ENCODE measurements at places on chromosomes 2 and 18. TPM values are rescaled to one million over a fixed set of nuclear protein-coding genes. Genes with fewer than 3 reads are reported as not detected.

DNA sequence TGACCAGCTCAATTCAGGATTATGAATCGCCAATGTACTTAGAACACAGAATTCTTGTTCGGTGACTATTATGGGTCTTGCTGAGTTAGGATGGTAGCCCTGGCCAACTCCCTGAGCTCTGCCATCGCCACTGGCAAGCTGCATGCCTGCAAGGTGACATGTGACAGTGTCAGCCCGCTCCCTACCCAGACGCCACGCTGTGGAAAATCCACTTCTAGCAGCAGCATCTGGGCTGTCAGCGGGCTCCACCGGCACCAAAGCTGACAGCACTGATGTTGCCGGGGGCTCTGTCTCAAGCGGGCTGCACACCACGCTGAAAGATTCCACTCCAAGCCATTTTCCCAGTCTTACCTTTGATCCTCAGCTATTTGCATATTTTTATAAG lies 100.7 kb downstream of the MYT1L start:
- DNase-seq = no peak

DNA sequence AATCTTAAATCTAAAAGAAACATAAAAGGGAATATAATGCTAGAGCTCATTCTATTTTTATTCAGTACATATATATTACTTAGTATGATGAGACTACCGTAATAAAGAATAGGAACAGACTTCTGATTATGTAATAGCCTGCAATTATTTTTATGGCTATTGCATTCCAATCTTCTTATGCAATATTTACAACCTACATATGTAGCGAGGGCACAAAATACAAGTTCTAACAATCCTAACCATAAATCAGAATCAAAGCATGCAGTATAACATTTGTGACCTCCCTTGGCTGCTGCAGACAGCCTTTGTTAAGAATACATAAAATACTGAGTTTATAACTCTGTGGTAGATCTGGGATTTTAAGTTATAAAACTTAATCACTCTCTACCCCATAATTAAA lies 177.6 kb downstream of the BABAM2 start:
- DNase-seq = no peak

- DNase-seq = no peak
Observed at GRCh38 chr2:110816404-110817365, 84.3 kb downstream of the ACOXL start.

Gene DSG1
- not detected for total RNA-seq

DNA sequence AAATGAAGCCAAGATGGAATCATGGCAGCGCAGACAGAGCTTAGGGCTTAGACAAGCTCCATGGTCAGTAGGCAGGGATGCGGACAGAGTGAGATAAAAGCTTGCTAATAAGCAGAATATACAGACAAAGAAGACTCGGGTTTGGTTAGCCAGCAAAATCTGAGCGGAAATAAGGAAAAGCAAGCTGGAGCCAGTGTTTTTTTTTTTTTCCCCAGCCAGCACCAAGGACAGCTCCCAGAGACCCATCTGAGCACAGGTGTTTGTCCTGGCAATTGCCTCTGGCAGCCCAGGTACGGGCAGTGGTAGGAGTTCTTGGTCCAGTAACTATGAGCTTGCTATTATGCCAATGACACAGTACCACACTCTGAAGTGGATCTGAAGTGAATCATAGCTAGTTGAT lies 187.6 kb downstream of the ADCYAP1 start:
- DNase-seq = no peak

- no peak for DNase-seq
Observed at GRCh38 chr2:174246944-174247381, 1.4 kb downstream of the OLA1 start.

DNA sequence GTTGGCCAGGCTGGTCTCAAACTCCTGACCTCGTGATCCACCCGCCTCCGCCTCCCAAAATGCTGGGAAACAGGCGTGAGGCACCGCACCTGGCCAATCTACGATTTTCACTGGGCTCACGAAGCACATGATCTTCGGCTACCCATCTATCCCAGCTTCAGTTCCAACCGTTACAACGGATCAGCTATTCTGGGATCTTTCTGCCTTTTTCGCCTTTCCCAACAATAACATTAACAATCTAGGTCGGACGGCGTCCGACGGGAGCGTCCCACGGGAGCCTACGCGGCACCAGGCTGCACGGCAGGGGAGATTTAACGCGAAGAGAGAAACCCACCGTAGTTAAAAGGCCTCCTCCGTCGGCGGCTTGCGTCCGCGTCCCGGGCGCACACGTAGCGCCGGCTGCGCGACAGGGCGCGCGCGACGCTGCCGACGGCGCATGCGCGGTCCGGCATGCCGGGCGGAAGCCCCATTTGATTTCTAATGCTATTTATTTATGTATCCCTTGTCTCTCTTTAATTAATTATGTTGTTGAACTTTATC lies at the start of gene MSL3B:
TSS of gene MSL3B (minus strand) at position 394 of the 540 bp plus-strand sequence.
- peak; percentile 92 for DNase-seq

Gene SLC39A6
- total RNA-seq = 24.2 TPM
